ENCODE measurements at places on chromosomes 16 and 17.

DNA sequence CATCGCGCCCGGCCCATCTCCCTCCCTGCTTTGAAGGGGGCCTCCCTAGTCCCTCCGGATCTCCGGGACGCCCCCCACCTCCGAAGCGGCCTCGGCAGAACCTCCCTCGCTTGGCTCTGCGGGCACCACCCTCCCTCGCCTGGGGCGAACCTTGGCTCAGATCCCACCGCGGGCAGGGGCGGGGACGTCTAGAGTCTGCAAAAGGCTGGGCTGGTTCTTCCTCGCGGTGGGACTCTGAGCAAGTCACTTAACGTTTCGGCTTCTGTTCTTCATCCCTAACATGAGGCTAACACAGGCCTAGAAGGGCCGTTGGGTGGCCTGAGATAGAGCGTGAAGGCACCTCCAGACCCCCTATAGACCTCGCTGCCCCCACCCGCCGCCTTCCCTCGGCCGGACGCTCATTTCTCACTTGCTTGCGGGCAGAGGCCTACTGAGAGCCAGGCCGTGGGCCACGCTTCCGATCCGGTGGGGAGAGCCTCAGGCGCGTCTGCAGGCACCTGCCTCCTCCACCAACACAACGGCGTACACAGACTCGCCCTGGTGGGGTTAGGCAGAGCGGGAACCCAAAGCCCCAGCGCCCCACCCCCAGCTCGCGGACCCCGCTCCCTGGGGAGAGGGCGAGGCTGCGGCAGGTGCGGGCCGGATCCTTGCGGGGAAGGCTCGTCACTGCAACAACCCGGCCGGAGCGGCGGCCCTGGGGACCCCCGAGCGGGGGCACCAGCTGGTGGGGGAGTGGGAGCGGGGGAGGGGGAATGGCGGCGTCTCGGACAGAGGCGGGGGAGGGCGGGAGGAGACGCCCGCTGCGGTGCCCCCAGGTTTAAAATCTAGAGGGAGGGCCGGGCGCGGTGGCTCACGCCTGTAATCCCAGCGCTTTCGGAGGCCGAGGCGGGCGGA is 5.4 kb downstream of the MYO1C start:
- DNase-seq = peak; percentile 88

GRCh38 chr16:48525201-48526057 is 84.6 kb downstream of the N4BP1 start:
- no peak for DNase-seq

DNA sequence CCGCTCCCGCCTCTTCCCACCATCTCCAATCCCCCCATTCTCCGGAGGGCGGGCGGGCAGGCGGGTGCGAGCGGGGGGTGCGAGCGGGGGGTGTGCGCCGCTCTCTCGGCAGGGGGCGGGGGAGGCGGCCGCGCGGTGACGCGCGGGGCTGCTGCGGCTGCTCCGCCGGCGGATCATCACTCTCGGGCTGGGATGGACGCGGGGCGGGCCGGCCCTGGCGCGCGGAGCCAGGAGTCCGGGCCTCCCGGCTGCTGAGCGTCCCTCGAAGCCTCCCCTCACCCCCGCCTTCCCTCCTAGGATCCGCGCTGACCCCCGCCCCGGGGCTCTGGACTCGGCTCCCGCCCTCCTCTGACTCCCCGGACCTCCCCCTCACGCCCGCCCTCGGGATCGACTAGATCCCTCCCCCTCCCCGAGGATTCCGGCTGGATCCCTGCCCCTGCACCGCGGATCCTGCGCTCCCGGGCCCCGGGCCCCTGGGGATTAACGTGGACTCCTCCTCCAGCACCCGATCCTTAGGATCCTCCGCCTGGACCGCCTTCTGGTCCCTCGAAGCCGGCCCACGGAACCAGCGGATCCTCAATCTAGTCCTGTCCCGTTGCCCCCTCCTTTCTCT is 946 bp upstream of the TMEM256 start:
- no peak for DNase-seq

DNA sequence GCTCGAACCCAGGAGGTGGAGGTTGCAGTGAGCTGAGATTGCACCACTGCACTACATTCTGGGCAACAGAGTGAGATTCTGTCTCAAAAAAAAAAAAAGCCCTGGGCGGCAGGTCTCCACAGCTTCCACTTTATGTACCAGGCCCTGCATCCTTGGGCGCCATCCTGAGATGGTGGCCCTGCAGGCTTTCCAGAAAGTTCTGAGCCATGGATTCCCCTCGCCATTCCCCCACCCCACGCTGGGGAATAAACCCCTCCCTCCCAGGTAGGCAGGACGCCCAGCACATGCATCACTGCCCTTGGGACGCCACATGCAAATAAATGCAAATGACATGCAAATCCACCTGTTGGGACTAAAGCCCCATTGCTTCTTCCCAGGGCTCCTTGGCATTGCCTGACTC is 13.8 kb upstream of the ZNF469 start:
- no peak for DNase-seq

DNA sequence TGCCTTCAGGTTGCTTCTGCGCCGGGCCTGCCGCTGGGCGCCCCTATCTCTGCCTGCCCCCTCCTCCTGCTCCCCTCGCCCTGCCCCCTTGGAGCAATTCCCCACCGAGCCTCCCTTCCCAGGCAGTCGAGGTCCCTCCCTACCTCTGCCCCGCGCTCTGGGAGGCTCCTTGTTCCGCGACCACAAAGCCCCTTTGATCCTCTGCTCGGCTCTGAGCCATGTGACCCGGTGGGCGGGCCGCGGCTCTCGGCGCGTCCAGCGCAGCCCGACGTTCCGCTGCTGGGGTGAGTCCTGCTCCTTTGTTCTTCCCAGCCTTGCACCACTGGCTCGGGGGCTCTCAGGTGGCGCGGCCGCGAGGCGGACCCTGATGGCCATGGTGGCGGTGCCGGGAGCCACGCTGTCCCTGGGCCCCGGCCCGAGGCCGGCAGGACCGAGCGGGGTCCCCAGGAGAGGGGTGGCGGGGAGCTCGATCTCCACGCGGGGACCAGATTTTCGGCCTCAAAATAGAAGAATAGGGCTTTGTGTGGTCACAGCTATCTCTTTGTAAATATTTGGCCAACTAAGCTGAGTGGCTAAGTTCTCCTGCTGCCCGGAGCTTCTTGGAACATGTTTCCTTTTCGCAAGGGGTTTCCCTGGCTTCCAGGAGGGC is 310.6 kb downstream of the SEC14L1 start:
- DNase-seq = peak; percentile 77

- DNase-seq = no peak
These were observed 114.0 kb upstream of the SDK2 start for GRCh38 chr17:73758245-73758644.

- DNase-seq = no peak
These were observed 12.7 kb downstream of the TERF2IP start for GRCh38 chr16:75660321-75660720.

- DNase-seq = no peak
These were observed 11.2 kb downstream of the UQCRC2 start for GRCh38 chr16:21964353-21964752.

- DNase-seq = no peak
These were observed 19.5 kb downstream of the ANKRD40 start for GRCh38 chr17:50688245-50688644.

GRCh38 chr16:19139436-19140091 is 25.8 kb downstream of the ITPRIPL2 start:
- no peak for DNase-seq

DNA sequence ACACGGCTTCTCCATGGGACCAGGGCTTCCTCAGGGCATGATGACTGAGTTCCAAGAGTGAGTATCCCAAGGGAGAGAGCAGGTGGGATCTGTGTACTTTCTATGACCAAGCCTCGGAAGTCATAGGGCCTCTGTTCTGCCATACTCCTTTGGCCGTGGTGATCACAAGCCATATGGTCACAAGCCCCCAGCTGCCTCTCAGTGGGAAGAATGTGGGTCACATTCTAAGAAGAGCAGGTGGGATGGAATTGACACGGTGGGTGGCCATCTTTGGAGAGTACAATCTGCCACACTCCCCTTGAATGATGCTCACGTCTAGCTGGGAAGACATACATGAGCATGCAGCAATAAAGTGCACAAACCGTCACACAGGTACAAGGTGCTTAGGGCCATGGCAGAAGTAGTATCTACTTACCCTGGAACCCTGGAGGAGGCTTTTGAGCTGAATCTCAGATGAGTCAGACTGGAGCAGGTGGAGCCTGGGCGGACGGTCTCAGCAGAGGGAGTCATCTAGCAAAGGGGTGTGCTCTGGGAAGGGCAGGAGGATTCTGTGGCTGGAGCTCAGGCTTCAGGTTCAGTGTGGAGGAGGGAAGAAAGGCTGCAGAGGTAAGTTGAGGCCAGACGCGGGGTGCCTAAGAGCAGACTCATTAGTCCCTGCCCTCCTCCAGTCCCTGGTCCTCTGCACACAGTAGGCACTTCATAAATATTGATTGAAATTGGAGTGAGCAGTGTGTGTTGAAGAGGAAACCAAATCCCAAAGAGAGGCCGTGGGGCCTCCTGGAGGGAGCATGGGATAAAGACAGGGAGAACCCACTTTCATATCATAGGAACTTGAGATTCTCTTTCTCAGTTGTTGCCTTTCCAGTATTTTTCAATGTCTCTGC is 26.6 kb downstream of the GOSR2 start:
- DNase-seq = no peak

DNA sequence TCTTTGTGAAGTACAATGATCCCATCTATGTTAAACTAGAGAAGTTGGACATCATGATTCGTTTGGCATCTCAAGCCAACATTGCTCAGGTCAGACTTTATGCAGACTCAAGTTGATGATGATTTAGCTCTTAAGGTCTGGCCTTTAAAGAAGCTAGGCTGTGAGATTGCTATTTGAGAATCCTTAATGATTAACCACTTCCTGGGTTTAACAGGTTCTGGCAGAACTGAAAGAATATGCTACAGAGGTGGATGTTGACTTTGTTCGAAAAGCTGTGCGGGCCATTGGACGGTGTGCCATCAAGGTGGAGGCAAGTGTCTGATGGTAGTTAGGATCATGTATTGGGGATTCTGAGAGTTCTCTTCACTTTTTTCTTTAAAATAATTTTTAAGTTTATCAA is 40.3 kb downstream of the AP2B1 start:
- DNase-seq = no peak

- DNase-seq = peak; percentile 86
These were observed 50.9 kb upstream of the CPNE2 start for GRCh38 chr16:57041182-57042156.

GRCh38 chr17:49798738-49799137 is 10.3 kb downstream of the KAT7 start:
- no peak for DNase-seq

GRCh38 chr16:80526418-80527061 is 14.3 kb upstream of the DYNLRB2 start:
- peak; percentile 59 for DNase-seq

GRCh38 chr17:15883617-15884111 is 61.3 kb upstream of the ADORA2B start:
- no peak for DNase-seq

DNA sequence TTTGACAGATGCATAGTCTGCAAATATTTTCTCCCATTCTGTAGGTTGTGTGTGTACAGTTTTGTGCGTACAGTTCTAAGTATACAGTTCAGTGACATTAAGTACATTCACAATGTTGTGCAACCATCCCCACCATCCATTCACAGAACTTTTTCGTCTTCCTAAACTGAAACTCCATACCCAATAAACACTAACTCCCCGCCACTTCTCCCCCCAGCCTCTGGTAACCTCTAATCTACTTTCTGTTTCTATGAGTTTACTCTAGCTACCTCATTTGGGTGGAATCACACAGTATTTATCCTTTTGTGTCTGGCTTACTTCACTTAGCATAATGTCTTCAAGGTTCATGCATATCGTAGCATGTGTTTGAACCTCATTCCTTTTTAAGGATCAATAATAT is 14.3 kb downstream of the PIK3R5 start:
- no peak for DNase-seq

- DNase-seq = no peak
These were observed 9.3 kb upstream of the FAAP100 start for GRCh38 chr17:81561494-81561885.

DNA sequence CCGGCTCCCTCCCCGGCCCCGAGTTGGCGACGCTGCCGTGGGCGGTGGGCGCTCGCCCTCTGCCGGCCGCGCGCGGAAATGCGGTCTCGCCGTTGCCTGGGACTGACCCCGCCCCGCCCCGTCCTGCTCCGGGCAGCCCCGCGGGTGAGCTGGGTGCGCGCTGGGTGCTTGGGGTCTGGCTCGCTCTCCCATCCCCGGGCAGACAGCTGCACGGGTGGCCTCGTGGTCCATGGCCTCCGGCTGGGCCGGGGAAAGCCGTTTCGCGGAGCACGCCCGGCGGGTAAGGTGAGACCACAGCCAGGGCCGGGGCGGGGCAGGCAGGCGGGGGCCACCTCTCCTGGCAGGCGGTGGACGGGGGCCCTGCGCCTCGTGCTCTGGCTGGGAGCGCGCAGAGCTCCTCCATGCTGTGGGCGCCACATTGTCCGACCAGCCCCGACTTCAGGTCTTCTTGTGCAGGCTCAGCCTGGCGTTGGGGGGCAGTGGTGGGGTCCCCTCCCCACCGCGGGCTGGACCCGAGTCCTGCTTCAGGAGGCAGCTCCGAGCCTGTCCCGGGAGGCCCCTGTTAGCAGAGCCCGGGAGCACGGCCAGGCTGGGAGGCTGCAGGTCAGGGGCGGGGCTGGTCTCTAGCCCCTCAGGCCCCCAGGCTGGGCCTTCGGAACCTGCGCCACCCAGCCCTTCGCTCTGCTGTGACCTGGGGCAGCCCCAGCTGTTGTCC is 7.0 kb upstream of the C1QTNF8 start:
- DNase-seq = peak; percentile 74

- no peak for DNase-seq
These were observed 31.0 kb upstream of the KCNJ2 start for GRCh38 chr17:70138291-70138865.

GRCh38 chr17:39238311-39238972 is 12.7 kb upstream of the STAC2 start:
- DNase-seq = peak; percentile 60

DNA sequence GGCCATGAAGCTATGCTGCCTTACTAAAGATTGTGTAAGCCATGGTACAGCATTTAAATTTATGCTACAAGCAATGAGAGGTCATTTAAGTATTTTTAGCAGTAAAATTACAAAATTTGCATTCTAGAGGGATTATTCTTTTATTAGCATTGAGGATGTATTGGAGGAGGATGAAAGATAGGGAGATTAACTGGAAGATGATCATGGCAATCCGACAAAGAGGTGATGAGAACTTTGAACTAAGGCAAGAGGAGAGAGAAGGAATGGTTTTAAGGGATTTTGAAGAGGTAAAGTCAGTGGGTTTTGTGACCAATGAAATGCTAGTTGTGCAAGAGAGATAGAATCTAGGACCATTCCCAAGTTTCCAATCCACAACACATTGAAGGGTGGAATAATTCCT is 129.9 kb downstream of the SNX11 start:
- DNase-seq = no peak

DNA sequence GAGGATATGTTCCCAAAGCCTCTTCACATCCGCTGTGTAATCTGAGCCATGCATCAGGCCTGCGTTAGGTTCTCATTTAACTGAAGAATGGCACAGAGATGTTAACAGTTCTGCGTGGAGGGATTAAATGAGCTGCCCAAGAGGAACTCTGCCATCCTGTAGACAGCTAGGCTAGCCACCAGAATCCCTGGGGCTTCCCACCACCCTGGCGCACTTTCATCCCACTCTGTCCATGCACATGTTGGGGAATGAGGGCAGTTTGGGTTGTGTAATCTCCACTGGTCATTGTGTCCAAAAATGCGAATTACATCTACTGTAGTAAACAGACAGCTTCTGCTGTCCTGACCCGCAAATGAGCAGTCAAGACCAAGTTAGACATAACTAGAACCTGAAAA is 1.0 kb upstream of the GLG1 start:
- no peak for DNase-seq

- no peak for DNase-seq
These were observed 423.9 kb downstream of the HS3ST3B1 start for GRCh38 chr17:14724770-14725169.

GRCh38 chr17:83199500-83200201 is 120.2 kb downstream of the METRNL start:
- peak; percentile 83 for DNase-seq
